ENCODE measurements at places on chromosomes 11 and 22. TPM values are rescaled to one million over a fixed set of nuclear protein-coding genes. Genes with fewer than 3 reads are reported as not detected.

DNA sequence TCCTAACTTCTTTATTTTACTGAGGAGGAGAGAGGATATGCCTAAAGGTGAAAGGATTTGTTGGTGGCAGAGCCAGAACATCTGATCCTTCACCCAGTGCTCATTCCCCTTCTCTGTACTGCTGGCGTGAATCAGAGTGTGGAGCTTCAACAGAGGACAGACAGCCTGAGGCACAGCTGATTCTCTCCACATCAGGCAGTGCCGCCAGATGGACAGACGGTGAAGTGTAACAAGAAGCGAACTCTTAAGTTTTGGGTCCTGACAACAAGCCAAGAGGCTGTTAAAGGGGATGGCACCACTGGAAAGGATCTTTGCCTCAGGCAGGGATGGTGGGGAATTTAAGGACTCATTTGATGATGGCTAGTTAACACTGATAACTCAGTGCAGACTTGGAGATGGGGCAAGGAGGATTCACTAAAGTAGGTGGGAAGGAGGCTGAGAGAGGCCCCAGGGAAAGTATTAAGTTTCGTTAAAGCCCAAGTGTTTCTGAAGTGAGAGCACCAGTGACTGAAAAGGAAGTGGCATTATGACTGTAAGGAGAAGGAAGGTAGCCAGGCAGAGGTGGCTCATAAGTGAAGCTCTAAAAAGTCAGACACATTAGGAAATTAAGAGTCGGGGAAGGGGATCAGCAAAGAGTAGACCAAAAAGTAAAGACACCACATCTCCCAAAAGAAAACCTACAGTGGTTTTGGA lies 81.3 kb downstream of the CLPB start:
- DNase-seq: no peak

TALDO1 gene
- polyA plus RNA-seq: 123 TPM

FGF3 gene
- not detected for polyA plus RNA-seq

MMP27 gene
- not detected for polyA plus RNA-seq
